ENCODE measurements at places on chromosomes 16 and 17.

DNA sequence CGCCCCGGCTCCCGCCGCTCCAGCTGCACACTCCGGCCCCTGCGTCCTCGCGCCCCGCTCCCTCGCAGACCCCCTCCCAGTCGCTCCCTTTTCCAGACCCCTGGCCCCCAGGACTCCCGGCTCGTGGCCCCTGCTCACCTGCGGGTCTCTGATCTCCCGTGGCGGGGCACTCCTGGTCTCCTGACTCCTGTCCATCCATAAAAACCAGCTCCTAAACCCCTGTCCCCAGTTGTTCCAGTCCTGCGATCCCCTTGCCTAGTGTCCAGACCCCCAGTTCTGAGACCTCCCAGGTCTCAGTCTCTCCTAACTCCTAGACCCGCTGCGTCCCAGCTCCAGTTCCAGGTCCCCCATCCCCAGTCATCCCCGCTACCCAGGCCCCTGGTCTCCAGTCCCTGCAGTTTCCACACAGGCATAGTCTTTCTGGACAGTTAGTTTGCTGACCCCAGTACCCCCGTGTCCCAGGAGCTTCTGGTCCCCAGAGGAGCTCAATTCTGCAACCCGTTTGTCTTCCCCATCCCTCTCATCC lies 379 bp downstream of the SNX29 start:
- no peak for DNase-seq

DNA sequence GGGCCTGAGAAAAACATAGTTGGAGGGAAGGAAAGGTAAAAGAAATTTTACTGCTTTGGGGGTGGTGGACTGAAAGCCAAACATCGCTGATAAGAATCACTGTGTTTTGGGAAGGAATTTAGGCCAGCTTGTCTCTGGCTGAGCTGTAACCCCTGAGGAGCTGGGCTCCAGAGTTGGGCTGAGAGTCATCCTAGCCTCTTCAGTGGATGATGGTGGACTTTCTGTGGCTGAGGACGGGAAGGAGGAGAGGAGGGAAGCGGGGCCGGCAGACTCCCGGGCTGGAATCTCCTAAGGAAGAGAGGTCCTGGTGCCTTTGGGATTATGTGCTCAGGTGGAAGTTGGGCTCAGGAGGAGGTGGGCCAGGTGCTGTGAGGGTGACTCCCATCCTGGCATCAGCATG lies 8.6 kb downstream of the WNT9B start:
- no peak for DNase-seq

- no peak for DNase-seq
Observed at GRCh38 chr16:69444873-69445517, 20.6 kb downstream of the CYB5B start.

GRCh38 chr16:10949424-10949970 lies 5.1 kb downstream of the CLEC16A start:
- no peak for DNase-seq

DNA sequence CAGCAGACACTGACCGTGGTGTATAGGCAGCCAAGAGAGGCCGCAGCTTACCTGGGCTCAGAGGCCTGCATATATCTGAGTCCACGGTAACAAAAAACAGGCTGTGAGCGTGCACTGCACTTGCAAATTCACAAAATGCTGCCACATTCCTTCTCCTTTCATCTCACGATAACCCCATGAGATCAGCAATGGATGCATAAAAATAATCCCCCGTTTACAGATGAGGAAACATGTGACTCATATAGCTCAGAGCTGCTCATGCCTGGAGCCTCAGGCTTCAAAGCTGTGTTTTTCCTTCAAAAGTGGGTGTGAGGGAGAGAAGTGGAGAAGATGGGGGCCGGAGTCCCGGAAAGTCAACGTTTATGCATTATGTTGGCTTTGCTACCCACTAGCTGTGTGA lies 118.3 kb upstream of the FOXF1 start:
- no peak for DNase-seq

DNA sequence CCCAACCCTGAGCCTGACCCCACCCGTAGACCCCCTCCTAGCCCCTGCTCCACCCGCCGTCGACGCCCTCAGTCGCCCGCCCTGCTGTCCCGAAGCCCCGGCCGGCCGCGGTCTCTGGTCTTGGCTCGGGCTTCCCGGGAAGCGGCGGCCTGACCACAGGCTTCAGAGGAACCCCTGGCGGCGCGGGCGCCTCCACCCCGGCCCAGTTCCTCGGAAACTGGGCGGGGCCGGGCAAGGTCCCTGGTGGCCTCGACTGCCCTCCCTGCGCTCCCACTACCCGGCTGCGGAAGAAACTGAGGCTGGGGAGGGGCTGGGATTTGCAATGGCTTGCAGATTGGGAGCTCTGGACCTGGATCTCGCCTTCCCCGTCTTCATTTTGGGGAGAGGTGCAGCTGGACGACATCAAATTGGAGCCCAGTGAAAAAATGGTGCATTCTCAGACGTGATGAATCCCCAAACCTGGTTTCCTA lies 692 bp upstream of the SOCS1 start:
- no peak for DNase-seq
